T-cell (primary cell): ENCODE measurements at places on chromosomes 2 and 18.

- no peak for DNase-seq
Observed at GRCh38 chr18:79405019-79405780, 9.5 kb downstream of the NFATC1 start.

GRCh38 chr2:143165291-143165690 lies 36.1 kb downstream of the ARHGAP15 start:
- DNase-seq = no peak

- DNase-seq = no peak
Observed at GRCh38 chr2:11949732-11950523, 203.5 kb downstream of the LPIN1 start.

DNA sequence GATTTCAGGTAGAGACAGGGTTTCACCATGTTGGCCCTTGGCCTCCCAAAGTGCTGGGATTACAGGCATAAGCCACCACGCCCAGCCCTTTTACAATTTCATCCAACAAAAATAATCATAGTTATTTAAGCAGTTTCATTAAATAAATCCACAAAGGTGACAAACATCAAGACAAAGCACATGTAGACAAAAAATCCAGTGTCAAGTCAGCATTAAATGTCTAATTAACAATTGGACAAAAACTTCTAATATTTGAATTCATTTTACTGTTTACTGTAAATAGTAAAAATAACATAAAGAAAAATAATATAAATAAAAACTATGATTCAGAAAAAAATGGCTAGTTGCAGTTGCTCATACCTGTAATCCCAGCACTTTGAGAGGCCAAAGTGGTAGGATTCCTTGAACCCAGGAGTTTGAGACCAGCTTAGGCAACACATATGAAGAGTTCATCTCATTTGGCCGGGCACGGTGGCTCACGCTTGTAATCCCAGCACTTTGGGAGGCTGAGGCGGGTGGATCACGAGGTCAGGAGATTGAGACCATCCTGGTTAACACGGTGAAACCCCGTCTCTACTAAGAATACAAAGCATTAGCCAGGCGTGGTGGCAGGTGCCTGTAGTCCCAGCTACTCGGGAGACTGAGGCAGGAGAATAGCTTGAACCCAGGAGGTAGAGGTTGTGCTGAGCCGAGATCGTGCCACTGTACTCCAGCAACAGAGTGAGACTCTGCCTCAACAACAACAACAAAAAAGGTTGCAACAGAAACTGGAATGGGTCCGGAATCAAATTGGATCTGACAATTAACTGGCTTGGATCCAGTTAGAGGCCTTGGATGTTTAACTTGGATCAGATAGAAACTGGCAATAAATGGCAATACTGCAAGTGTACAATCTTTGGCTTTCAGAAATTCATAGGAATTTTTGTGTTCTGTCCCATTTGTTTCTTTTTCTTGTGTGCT lies 56.9 kb upstream of the MAT2A start:
- DNase-seq = no peak

DNA sequence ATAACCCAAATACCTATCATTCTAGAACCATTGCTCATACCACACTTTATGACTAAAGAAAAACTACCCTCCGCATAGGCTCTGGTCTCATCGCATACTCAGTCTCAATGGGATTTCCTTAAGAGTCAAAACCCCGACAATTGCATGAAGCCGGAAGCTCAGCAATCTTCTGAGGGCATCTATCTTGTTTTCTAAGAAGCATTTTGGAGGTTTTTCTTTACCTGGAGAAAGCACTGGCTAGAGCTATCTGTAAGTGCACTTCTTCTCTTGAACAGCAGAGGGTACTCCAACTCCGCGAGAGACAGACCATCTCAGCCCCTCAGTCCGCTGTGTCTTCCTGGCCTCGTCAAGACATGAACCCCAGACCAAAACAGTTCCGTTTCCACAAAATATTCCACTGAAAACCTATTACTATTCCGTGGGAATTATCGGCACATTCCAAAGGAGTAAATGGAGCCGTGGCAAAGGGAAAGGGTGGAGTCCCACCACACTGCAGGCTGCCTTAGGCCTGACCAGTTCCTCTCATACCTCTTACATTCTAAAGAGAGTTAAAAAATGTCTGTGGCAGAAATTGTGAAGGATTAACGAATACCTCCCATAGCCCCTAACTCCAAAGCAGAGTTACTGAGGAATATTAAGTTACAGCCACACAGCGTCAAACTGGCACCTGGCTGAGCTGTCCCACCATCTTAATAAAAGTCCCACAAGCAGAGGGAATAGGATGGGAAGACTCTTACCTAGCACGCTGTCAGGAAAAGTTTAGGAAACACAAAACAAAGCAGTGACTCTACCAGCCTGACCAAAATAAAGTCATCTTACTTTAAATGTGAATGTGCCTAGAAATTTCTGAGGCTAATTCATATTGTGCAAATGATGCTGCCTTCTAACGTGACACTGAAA lies 325.6 kb upstream of the VRK2 start:
- DNase-seq = no peak

DNA sequence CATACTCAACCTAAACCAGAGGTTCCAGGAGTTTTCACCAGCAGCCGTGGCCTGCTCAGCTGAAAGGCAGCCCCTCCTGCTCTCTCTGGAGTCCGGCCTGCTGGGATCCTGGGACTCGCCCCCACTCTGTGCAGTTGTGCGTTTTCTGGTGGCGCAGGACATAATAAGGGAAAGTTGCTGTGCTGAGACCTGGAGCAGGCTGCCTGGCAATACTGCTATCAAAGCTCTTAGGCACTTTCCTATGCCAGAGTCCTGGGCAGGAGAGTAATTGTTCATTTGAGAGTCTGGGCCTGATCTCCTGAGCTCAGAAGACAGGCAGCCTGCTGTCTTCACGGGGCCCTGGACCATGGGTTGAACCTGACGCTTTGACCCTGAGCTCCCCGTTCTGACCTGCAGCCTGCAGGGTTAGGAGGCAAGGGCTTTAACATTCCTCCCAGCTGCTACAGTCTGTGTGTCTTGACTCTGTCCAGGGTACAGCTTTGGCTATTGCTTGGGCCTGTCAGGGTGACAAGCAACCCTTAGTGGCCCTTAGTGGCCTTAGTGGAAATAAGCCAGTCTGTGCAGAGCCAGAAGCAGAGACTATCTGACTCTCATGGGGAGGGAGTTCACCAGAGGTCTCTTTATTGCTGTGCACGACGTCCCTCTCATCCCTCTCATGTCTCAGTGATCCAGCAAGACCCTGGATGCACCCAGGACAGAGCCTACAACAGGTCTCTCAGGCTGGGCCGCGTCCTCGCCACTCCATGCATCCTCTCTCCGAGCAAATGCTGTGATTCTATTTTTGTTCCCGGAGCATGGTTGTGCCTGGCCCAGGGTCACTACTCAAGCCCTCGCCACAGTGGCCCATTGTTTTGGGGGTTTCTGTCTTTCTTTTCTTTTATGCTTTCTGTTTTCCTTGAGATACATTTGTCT lies 60.6 kb downstream of the ACKR3 start:
- DNase-seq = no peak

GRCh38 chr18:48799724-48800315 lies 150.9 kb downstream of the SMAD7 start:
- DNase-seq = no peak

GRCh38 chr2:197211881-197212342 lies 98.7 kb downstream of the ANKRD44 start:
- DNase-seq = no peak

GRCh38 chr18:23401400-23402347 lies 51.4 kb upstream of the RIOK3 start:
- DNase-seq = no peak

GRCh38 chr2:59391896-59392295 lies 1150.8 kb upstream of the FANCL start:
- DNase-seq = no peak

GRCh38 chr2:218479595-218479994 lies 60.7 kb downstream of the VIL1 start:
- no peak for DNase-seq

DNA sequence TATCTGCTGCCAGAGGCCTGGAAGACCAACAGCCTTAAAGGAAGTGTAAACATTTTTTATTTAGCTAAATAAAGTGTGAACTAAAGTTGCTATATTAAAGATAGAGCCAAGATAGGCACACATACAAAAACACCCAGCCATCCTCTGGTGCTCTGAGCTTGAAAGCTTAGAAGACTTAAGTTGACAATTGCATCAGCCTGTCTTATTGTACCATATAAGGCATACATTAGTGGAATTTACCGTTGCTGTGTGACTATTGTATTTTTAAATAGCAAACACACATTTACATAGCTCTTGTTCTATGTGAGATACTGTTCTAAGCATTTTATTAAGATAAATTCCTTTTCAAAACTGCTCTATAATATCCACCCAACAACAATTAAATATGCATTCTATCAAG lies 736.6 kb upstream of the ZEB2 start:
- DNase-seq = no peak

DNA sequence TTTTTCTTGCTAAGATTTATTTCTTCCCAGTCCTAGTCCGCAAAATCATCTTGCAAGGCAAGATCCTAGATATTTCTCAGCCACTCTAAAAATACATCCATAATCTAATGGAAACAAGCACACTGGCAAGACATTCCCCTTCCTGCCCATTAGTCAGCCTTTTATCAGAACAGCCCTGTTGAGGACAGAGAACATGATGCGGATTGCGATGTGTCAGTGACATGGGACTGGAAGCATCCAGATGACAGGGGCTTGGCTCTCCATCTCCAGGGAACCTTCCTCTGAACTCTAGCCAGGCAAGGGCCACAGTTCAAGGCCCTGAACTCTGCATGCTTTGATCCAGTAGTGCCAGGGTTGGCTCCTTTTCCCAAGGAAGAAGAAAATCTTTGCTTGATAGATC lies 70.0 kb downstream of the VSNL1 start:
- DNase-seq = no peak

DNA sequence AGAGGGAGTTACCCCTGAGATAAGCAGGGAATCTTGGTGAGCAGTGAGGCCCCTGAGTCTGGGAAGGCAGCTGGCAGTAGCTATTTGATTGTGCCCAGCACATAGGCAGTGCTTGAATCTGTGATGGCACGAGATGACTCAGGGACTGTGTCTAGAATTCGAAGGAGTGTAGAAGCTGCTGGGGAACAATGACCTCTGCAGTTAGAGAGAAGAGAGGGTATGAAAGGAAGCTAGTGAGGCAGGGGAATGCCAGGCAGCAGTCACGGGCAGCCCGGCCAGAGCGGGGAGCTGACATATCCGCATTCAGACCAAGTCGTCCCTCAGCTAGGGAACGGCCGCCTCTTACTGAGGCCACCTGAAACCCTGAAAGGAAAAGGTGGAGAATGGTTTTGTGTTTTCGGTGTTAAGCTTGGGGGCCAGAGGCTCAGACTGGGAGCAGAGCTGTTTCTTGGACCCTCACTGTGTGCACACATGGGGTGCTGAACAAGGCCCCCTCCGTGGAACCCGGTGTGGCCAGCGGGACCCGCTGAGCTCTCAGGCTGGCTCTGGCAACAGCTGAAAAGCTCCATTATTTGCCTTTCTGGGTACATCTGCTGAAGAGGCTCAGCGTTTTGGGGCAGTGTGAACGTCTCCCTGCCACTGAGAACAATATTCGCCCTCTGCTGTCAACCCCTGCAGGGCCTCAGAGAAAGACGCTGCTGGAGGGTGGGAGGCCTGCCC lies 32.9 kb downstream of the ARHGEF4 start:
- DNase-seq = no peak

DNA sequence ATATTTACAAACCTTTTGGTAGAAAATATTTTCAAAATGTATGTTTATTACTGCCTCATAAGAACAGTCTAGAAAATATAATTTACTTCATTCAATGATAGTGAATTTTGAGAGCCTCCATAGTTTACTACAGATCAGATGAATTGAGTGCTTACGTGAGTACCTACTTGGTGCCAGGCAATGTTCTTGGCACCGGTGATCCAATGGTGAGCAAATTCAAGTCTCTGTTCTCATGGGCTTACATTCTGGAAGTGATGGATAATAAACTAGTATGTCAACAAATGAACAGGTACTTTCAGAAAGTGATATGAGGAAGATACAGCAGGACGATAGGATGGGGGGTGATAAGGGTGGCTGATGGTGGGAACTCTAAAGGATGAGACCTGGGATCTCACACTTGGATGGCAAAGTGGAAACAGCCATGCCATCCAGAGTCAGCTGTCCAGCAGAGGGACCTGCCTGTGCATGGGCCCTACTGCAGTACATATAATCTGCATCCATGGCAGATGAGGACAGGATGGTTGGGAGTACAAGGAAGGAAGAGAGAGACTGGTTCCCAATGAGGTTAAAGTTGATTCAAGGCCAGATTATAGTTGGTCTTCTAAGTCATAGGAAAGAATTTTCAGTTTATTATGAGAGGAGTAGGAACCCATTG lies 277.0 kb downstream of the NEDD4L start:
- DNase-seq = no peak

DNA sequence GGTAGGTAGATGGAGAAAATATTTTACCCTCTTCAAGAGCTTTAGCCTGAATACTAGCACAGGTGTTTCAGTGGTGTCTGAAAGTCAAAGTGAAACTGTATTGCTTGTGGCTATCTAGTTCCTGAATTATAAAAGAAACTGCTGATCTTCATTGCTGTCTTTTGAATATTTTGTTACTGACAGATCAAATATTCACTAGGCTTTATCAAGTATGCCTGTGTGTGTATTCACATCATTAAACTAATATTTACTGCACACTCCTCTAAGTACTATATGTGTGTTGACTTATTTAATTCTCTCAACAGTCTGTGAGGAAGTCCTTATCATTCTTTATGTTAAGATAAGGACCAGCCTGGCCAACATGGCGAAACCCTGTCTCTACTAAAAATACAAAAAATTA lies 139.6 kb downstream of the SOCS6 start:
- no peak for DNase-seq

DNA sequence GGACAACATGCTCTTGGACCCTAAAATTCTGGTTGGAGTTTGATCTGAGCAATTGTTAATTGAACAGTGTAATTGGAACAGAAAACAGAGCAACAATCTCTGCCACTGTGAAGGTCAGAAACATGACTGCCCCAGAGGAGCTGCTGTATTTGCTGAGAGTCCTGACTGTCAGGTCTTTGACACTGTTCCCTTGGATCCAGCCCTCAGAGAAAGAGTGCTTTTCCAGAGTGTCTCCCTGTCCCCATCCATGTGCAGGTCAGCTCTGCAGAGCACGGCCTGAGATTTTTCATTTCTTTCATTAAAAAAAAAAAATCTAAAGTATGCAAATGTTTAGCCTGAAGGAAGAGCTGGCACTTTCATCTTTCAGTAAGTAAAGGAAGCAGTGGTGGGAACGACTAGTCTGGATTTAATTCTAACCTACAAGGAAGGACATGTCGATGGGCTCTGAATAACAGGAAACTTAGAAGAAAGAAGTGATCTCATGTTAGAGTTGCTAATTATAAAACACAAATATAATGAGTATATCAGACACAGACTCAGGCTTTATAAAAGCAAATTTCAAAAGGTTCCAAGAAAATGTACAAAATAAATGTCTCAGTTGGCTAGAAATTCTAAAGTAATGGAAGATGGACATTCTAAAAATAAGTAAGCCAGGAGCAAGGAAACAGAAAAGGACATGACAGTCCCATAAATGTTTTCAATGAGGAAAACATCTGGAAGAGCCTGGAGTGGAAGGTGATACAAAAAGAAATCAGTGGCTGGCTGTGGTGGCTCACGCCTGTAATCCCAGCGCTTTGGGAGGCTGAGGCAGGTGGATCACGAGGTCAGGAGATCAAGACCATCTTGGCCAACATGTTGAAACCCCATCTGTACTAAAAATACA lies 876.5 kb downstream of the EPHA4 start:
- no peak for DNase-seq
